Bronchial smooth muscle cell (primary cell): ENCODE measurements at places on chromosomes 5 and 9. TPM values are rescaled to one million over a fixed set of nuclear protein-coding genes. Genes with fewer than 3 reads are reported as not detected.

Gene NEUROG1
- total RNA-seq, result not detected in 2 replicates

Gene ACOT12
- 0.17 and 0.47 TPM in 2 replicates for total RNA-seq

Gene FRMD3
- total RNA-seq, result 0.26 and 0.79 TPM in 2 replicates

Gene CSF1R
- total RNA-seq, result under 0.01 TPM in 1 of 2 replicates, not detected in the other

Gene MYMK
- total RNA-seq, result not detected in 2 replicates

Gene RLN2
- total RNA-seq, result not detected in 2 replicates

Gene CATSPER3
- total RNA-seq, result 0.16 and 0.17 TPM in 2 replicates

Gene RANBP3L
- under 0.01 and 1.1 TPM in 2 replicates for total RNA-seq

Gene MZB1
- not detected in 2 replicates for total RNA-seq

Gene TAF1L
- total RNA-seq, result under 0.01 TPM in 2 replicates

Gene FBLL1
- total RNA-seq, result 0.26 and 0.79 TPM in 2 replicates

Gene FPGS
- 52.9 and 54.1 TPM in 2 replicates for total RNA-seq

Gene DAB2IP
- 4.4 and 11.1 TPM in 2 replicates for total RNA-seq

Gene REEP2
- total RNA-seq, result 9.8 and 16.4 TPM in 2 replicates

Gene OR13C5
- total RNA-seq, result not detected in 2 replicates

Gene PCDHGA9
- total RNA-seq, result 2.9 and 3.8 TPM in 2 replicates

Gene KCTD16
- 0.26 and 0.47 TPM in 2 replicates for total RNA-seq

Gene ALDH1A1
- total RNA-seq, result 7.7 and 10.1 TPM in 2 replicates

Gene LRRC19
- total RNA-seq, result not detected in 2 replicates

Gene GAPT
- not detected in 2 replicates for total RNA-seq

Gene SUSD3
- total RNA-seq, result 0.32 and 0.94 TPM in 2 replicates

Gene HEMGN
- not detected in 2 replicates for total RNA-seq

Gene MYOT
- not detected in 2 replicates for total RNA-seq

Gene CDX1
- not detected in 2 replicates for total RNA-seq

Gene PPIC
- 71.5 and 84.0 TPM in 2 replicates for total RNA-seq

Gene DCP2
- total RNA-seq, result 12.1 and 13.2 TPM in 2 replicates

Gene CCDC187
- total RNA-seq, result under 0.01 TPM in 2 replicates

Gene PCDHGB7
- total RNA-seq, result 5.2 and 9.9 TPM in 2 replicates

Gene ADGRD2
- not detected in 2 replicates for total RNA-seq

Gene GFPT2
- 63.4 and 66.5 TPM in 2 replicates for total RNA-seq

Gene GABRA6
- not detected in 2 replicates for total RNA-seq

Gene GADD45G
- 0.32 and 3.3 TPM in 2 replicates for total RNA-seq

Gene FCHO2
- total RNA-seq, result 11.3 and 13.9 TPM in 2 replicates

Gene DIRAS2
- under 0.01 and 0.09 TPM in 2 replicates for total RNA-seq

Gene DPYSL3
- total RNA-seq, result 115 and 180 TPM in 2 replicates

Gene SLC36A3
- not detected in 2 replicates for total RNA-seq

Gene FAM221B
- not detected in 2 replicates for total RNA-seq
